CD4-positive, alpha-beta T cell treated with Interleukin-6 at 100 ng/mL for 8 hours (primary cell): ENCODE measurements at places on chromosomes 3 and 15.

DNA sequence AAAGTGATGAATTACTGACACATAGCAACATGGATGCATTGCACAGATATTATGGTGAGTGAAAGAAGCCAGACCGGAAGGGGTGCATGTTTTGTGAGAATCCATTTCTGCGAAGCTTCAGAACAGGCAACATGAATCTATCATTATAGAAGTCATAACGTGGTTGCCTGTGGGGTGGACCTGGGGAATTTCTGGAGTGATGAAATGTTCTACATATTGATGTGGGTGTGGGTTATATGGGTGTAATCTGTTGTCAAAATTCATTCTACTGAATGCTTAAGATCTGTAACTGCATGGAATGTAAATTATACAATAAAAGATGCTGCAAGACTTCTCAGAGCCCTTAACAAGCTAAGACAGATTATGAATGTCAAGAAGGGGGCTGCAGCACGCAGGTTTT lies 25.2 kb upstream of the TSPAN3 start:
- no peak for DNase-seq

GRCh38 chr3:120151791-120152190 lies 57.5 kb upstream of the GSK3B start:
- no peak for DNase-seq

GRCh38 chr3:120416868-120417267 lies 33.9 kb downstream of the FSTL1 start:
- no peak for DNase-seq

GRCh38 chr3:71112576-71112975 lies 471.0 kb downstream of the FOXP1 start:
- no peak for DNase-seq

- DNase-seq: no peak
Observed at GRCh38 chr3:127118366-127118765, 74.6 kb upstream of the PRR23E start.

DNA sequence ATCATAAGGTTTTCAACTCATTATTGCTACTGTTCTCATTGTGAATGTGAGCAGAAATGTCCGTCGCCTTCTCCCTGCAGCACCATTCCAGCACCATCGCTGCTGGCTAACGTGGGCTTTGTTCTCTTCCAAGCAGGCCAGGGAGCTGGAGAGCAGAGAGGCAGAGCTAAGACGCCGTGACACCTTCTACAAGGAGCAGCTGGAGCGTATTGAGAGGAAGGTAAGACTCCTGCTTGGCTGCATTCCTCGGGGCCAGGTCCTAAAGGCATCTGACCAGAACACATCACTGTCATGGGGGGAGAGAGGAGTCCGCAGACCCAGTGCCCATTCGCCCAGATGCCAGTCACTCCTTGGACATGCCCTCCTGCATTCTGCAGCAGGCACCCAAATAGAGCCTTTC lies 130.4 kb upstream of the PLXNA1 start:
- no peak for DNase-seq

- DNase-seq: no peak
Observed at GRCh38 chr3:179082416-179082815, 10.8 kb upstream of the ZMAT3 start.

GRCh38 chr3:186825872-186826409 lies 16.6 kb upstream of the ADIPOQ start:
- no peak for DNase-seq

DNA sequence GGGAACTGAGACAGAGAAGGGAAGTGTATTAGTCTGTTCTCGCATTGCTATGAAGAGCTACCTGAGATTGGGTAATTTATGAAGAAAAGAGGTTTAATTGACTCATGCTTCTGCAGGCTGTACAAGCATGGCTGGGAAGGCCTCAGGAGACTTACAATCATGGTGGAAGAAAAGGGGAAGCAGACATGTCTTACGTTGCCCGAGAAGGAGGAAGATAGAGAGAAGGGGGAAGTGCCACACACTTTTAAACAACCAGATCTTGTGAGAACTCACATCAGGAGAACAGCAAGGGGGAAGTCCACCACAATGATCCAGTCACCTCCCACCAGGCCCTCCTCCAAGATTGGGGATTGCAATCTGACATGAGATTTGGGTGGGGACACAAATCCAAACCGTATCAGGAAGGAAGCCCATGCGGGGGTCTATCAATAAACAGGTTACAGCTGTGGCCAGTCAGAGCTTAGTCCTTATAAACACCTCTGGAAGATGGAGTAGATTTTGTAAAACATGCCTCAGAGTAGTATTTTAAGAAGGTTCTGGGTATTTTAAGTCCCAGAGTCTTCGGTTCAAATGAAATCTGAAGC lies 153.9 kb downstream of the GHSR start:
- no peak for DNase-seq

DNA sequence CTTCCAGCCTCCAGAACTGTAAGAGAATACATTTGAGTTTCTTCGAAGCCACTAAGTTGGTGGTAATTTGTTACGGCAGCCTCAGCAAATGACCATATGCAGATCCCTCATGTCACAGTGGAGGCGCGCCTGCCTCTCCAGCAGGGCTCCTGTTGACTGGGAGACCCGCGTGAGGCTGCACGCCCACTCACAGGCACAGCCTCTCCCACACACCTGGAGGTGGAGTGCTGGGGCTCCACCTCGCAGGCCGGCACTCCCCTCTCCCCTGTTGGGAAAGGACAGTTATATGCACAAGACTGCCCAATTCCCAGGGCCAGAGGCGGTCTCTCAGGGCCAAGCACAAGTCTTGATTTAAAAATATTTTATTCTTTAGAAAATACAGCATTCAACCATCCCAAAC lies 2.8 kb upstream of the TLR9 start:
- DNase-seq: no peak

DNA sequence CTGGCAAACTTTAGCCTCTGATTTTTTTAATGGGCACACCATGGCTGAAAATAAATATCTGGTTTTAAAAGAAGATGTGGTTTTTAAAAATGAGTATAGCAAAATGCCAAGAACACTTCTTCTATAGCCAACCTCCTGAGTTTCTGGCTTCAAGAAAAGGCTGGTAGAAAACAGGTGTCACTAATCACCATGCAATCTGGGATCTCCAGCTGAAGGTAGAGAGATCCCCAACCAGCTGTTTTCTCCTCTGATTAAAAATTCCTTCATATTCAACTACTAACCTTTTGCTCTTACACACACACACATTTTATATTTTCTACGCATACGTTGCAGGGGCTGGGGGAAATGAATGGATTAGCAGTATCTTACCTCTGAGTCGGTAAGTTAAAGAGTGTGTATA lies 279.6 kb upstream of the ROBO2 start:
- no peak for DNase-seq

DNA sequence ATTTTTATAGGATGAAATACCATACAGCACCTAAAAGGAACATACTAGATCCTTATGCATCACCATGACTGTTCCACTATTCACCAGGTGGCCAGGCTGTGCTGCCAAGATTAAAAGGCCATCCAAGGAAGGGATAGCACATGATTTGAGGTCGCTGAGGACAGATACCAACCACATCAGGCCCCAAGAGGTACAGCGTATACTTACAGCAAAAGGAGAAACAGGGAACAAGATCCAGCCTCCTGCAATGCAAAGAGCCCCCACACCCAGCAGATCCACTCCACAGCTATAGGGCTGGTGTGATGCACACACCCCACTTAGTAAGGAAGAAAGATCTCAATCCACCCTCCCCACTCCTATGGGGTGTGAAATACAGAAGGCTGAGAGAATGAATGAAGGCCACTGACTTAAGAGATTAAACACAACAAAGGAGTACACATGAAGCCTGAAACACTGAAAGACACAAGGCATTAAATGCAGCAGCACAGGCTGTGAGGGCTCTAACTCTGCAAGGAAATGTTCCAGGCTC lies 32.0 kb upstream of the ZNF445 start:
- no peak for DNase-seq

GRCh38 chr3:11583235-11583634 lies 60.5 kb downstream of the VGLL4 start:
- DNase-seq: no peak

DNA sequence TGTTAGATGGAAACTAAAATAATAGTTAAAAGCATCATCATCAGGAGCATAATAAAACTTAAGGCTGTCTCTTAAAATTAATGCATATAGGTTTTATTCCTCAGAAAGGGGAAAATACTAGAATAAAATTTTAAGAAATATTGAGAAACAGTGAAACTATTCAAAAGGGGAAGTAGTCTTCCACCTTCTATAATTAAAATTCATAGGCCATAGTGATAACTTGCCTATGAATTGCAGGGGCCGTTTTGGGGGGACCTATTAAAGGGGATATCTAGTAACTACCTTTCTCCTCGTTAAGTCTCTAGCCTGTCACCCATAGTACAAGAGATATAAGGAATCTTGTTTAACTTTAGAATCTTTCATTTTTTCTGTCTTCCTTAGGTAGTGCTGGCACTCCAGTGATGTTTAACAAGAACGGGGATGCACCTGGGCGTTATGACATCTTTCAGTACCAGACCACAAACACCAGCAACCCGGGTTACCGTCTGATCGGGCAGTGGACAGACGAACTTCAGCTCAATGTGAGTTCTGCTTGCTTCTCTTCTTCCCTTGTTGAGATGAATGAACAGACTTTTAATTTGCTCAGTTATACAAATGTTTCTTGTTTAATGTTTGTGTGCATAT lies 600.4 kb downstream of the GRM7 start:
- no peak for DNase-seq

- DNase-seq: no peak
Observed at GRCh38 chr3:157098121-157098822, 61.7 kb downstream of the CCNL1 start.

DNA sequence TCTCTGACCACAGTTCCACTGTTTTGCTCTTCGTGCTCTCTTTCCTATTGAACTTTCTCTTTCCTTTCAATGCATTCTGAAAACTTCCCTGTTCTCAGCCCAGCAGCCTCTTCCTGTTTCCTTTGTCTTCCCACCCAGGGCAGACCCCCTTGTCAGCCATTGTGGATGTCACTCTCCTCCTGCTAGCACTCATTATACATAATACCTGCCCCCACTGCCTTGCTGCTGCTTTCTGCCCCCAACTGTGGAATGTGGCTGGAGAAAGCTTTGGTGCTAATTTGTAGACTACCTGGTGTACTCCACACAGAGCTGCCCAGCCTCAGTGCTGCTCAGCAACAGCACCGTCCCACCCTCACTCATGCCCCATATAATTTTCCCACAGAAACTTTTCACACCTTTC lies 80.2 kb downstream of the CHCHD6 start:
- no peak for DNase-seq

DNA sequence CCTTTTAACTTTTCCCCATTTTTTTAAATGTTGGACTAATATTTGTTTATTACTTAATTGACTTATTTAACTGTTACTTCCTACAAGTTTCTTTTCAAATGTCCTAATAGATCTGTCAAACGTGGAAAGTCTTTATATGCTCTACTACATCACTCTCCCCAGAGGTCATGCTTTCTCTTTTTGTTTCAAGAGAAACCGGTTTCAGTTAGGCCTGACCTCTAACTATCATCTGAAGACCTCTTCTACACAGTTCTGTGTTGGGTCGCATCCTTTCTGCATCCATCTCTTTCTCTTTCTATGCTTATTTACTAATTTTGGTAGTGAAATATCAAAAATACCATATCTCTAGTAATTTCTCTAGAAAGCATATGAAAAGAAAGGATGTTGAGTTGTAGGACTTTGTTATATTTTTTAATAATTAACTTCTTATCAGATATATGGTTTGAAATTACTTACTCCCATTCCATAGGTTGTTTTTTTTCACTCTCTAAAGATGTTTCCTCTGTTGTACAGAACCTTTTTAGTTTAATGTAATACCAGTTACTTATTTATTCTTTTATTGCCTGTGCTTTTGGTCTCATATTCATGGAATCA lies 781.2 kb upstream of the ARPP21 start:
- no peak for DNase-seq

- peak; percentile 25 for DNase-seq
Observed at GRCh38 chr15:76057332-76058000, 2.3 kb upstream of the TMEM266 start.

DNA sequence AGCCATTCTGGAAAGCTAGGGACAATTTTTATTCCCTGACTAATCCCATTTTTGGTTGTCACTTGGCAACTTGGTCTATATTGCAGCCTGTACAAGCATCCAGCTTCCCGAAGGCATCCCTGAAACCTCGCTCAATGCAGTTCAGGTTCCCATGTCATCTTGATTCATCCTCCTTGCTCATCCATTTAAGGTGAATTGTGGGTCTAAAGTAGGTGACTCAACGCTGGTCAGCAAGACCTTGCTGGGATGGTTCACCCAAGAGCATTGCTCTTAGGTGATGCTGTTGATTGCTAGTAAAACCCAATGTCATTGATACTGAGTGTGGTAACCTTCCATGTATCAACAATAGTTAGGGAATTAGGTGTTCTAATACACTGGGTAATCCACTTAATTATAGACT lies 13.1 kb upstream of the RAB8B start:
- DNase-seq: no peak

DNA sequence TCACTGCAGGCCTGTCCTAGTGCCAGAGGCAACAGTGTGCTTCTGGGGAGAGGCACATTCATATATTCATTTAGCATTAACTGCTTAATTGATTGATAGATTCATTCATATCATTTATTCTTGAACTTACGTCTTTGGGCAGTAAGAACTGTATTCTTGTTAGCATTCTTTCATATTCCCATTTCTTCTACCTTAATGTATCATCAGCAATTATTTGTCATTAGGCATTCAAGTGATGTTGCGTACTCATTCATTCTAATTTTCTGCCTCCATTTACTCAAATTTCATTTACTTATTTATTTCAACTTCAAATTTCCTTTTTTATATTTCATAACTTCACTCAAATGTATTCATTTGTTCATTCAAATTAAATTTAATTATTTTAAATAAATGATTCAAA lies 31.5 kb upstream of the CCR4 start:
- no peak for DNase-seq

DNA sequence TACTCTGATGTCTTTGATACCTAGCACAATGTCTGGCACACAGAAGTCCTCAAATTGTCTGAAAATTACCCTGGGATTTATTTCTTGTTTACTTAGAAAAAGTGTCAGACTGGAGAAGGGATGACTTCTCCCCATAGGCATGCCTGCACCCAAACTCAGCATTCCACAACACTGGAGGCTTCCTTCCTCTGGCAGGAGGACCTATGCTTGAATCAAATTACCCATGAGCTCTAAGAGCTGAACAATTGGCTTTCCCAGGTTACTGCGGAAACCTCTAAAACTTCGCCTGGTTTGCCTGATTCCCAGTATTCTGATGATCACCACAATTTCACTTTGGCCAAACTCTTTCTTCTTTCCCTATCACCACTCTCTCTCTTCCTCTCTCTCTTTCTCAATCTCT lies 217.4 kb downstream of the DIPK2A start:
- no peak for DNase-seq

GRCh38 chr3:61663356-61664104 lies 102.2 kb downstream of the PTPRG start:
- no peak for DNase-seq

- peak; percentile 77 for DNase-seq
Observed at GRCh38 chr15:82749951-82750830, 40.5 kb upstream of the AP3B2 start.

- no peak for DNase-seq
Observed at GRCh38 chr15:70324001-70324974, 226.6 kb upstream of the TLE3 start.

- DNase-seq: no peak
Observed at GRCh38 chr15:67042551-67043142, 22.8 kb upstream of the SMAD3 start.

GRCh38 chr15:66046326-66046725 lies 177.0 kb downstream of the RAB11A start:
- no peak for DNase-seq

- DNase-seq: no peak
Observed at GRCh38 chr3:154933581-154933980, 146.5 kb upstream of the MME start.
